ENCODE measurements at places on chromosomes 16 and 17.

GRCh38 chr16:10577305-10578202, 2.8 kb downstream of the EMP2 start:
- DNase-seq, result peak; percentile 22

DNA sequence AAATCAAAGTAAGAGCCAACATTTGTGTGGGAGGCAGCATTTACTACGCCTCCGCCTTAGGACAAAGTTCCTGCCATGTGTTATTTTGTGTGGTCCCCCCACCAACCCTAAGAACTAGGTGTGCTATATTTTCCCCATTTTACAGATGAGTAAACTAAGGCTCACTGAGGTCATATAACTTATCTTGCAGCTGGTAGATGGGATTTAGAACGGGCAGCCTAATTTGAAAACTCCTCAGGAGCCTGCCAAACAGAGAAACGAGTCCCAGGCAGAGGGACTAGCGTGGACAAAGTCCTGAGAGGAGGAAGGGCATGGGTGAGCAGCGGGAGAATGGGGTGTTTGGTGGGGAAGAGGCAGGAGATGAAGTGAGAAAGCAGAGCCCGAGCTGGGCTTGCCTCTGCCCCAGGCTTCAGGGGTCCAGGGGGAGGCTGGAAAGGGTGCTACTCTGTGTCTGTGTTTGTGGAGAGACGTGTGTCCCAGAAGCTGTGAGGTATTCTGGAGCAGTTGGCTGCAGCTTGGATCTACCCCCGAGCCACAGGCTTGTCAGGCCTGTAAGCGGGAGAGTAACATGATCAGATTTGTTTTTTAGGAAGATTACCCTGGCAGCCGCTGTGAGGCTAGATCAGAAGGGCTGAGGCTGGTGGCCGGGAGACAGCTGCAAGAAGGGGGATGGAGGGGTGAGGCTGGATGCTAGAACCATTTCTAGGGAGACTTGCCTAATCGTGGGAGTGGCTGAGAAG, 5.0 kb downstream of the MLLT6 start:
- no peak for DNase-seq

DNA sequence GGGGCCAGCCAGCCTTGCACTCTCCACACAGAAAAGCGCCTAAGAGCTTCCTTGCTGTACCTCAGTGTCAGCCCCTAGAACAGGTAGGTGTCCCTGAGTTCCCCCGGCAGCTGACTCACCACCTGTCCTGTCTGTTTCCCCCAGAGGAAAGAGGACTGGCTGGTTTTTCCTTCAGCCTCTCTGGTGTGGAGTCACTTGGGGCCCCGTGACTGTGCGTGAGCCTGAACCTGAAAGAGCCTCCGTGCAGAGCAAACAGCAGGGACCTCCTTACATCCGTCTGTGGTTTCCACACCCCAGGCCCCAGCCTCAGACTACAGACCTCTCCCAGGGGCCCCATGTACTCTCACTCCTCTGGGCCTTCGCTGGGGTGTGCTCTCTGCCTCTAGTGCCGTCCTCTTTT, 87.8 kb downstream of the GNAO1 start:
- DNase-seq, result no peak

GRCh38 chr17:3316836-3317235, 18.7 kb upstream of the OR3A1 start:
- no peak for DNase-seq

- peak; percentile 60 for DNase-seq
Observed at GRCh38 chr16:76946879-76947278, 244.1 kb upstream of the MON1B start.

- no peak for DNase-seq
Observed at GRCh38 chr16:11057711-11058345, 113.5 kb downstream of the CLEC16A start.

- no peak for DNase-seq
Observed at GRCh38 chr17:33602981-33603380, 309.9 kb upstream of the ASIC2 start.
